ENCODE measurements at places on chromosomes 5 and 9.

DNA sequence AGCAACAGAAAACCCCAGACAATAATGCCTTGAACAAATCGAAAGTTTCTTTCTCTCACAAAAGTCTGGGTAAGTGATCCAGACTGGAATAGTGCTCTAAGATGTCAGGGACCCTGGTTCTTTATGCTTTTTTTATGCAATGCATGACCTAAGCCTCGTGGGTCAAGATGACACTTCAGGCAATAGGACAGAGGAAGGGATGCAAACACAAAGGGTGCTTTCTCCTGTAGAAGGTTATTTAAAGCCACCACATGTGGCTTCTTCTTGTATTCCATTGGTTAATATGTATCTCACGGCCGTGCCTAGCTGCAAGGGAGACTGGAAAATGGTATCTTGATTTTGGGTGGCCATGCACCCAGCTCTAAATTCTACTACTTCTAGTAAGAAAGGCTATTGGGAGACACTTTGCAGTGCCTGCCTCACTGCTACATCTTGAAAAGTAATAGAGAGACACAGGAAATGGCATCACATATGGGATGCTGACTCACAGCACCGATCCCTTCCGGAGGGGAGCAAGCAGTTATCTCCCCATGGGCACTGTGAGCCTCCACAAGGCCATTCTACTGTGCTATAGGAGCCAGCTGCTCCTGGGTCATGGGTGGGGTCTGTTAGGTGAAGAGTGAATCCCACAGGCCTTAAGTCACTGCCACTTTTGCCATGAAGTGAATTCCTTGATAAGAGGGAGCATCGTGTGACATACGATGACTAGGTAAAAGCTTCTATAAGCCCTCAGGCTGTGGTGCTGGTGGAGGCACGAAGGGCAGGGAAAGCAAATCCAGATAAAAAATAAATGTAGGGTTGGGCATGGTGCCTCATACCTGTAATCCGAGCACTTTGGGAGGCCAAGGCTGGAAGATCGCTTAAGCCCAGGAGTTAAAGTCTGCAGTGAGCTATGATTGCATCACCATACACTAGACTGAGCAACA is 32.5 kb upstream of the RAB14 start:
- no peaks in the 10 kb centered on the region for H3K36me3 ChIP-seq
- H3K27ac ChIP-seq, result no peak overlapping the region
- H3K27me3 ChIP-seq, result peaks cover 2% of the 10 kb centered on the region

DNA sequence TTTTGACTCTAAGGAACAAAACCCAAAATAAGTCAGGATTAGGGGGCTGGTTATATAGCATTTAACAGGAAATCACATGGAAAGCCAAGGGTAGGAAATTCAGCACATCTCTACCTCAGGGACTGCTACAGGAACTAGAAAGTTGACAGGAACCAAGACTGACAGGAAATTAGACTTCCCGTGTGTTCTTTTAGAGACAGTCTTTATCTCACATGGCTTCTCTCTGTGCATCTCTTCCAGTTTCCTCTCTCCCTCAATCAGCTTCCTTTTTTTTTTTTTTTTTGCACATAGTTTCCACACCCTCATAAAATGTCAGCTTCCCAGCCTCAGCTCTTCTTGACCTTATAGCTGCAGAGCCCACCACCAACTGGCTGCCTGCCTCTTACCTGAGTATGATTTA is 4.8 kb downstream of the RECK start:
- no peak overlapping the region for H3K27ac ChIP-seq
- no peaks in the 10 kb centered on the region for H3K27me3 ChIP-seq
- H3K4me3 ChIP-seq, result no peak overlapping the region

DNA sequence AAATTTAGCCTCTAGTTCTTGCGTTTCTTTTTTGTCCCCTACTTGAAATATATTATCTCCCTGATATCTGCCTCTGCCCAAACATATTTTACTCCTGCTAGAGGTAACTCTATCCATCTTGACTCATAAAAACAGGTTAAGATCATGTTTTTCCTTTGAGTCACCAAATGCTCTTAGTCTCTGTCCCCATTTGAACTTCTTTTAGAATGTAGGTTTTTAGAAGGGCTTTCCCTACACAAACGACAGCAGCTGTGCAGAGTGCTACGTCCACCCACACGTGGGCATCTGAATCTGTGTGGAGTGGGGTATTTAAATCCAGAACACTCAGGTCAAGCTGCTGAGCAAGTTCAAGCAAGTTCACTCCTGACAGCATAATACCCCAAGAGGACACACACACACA is 2.2 kb downstream of the HSD17B3 start:
- H3K4me3 ChIP-seq, result no peak overlapping the region
- no peak for DNase-seq
- peaks cover 2% of the 10 kb centered on the region for H3K36me3 ChIP-seq
- H3K27ac ChIP-seq, result no peak overlapping the region
- no peaks in the 10 kb centered on the region for H3K27me3 ChIP-seq

- H3K36me3 ChIP-seq, result no peaks in the 10 kb centered on the region
- H3K4me1 ChIP-seq, result peaks cover 17% of the 10 kb centered on the region
- H3K27ac ChIP-seq, result peak overlapping the region; percentile 93
- H3K27me3 ChIP-seq, result peaks cover 7% of the 10 kb centered on the region
These were observed 5.9 kb downstream of the PDLIM7 start for GRCh38 chr5:177491429-177491945.

GRCh38 chr5:30994176-30994575 is 199.3 kb upstream of the CDH6 start:
- peaks cover 19% of the 10 kb centered on the region for H3K4me1 ChIP-seq
- H3K27me3 ChIP-seq, result no peaks in the 10 kb centered on the region
- DNase-seq, result no peak
- H3K36me3 ChIP-seq, result no peaks in the 10 kb centered on the region

- no peaks in the 10 kb centered on the region for H3K4me1 ChIP-seq
- H3K4me3 ChIP-seq, result no peak overlapping the region
- no peaks in the 10 kb centered on the region for H3K36me3 ChIP-seq
- H3K27ac ChIP-seq, result no peak overlapping the region
- H3K27me3 ChIP-seq, result no peaks in the 10 kb centered on the region
These were observed 544.1 kb downstream of the RAB3C start for GRCh38 chr5:59126708-59127573.

- H3K4me1 ChIP-seq, result no peaks in the 10 kb centered on the region
- no peak overlapping the region for H3K4me3 ChIP-seq
- H3K27ac ChIP-seq, result no peak overlapping the region
- no peak for DNase-seq
- H3K27me3 ChIP-seq, result peaks cover 2% of the 10 kb centered on the region
- H3K36me3 ChIP-seq, result no peaks in the 10 kb centered on the region
These were observed 975.4 kb downstream of the NR2F1-AS1 start for GRCh38 chr5:92605591-92605990.

GRCh38 chr5:150168864-150169263 is 2.3 kb downstream of the CDX1 start:
- H3K4me1 ChIP-seq, result peaks cover 21% of the 10 kb centered on the region
- no peak for DNase-seq
- no peak overlapping the region for H3K4me3 ChIP-seq
- peaks cover 22% of the 10 kb centered on the region for H3K27me3 ChIP-seq
- no peak overlapping the region for H3K27ac ChIP-seq

DNA sequence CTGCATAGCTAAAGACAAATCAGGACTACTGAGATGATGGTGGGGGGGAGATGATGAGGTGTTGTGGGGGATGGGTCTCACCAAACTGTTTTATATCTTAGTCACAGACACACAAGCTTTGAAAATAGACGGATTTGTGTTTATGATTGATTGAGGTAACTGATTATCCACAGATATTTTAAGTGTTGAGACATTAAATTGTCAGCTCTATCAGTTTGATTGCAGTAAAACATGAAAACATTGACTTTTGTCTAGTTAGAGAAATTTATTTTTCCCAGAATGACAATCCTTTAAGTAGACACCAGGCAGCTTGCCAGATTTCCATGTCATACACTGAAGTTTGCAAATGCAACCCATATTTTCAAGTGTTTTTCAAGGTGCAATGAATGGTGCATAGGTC is 149.8 kb downstream of the NR2F1-AS1 start:
- H3K4me3 ChIP-seq, result no peak overlapping the region
- no peak for DNase-seq
- H3K4me1 ChIP-seq, result peaks cover 10% of the 10 kb centered on the region
- no peaks in the 10 kb centered on the region for H3K36me3 ChIP-seq
- no peak overlapping the region for H3K27ac ChIP-seq
- no peaks in the 10 kb centered on the region for H3K27me3 ChIP-seq

DNA sequence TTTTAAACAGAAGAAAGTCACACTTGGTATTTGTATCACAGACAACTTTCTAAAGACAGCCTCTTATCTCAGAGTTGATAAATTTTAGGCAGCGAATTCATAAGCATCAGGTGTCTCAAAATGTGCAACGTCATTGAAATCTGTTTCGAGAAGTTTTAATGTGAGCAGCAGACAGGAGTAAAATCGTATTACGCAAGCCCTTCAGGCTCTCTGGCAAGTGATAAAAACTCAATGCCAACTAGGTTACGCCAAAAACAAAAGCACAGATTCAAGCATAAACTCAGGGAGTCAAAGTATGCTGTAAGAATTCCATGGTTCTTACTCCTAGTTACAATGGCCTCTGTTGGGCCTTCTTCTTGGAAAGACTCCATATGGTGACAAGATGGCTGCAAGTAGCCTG is 244.7 kb downstream of the SEMA5A start:
- H3K4me3 ChIP-seq, result no peak overlapping the region
- no peaks in the 10 kb centered on the region for H3K27me3 ChIP-seq
- DNase-seq, result no peak
- H3K27ac ChIP-seq, result no peak overlapping the region
- H3K4me1 ChIP-seq, result no peaks in the 10 kb centered on the region
